Body of pancreas (tissue), 4 donors: ENCODE measurements at places on chromosomes 6 and 20. TPM values are rescaled to one million over a fixed set of nuclear protein-coding genes. Genes with fewer than 3 reads are reported as not detected.

TBXT gene
- not detected for total RNA-seq

SOX18 gene
- total RNA-seq = 6.5 TPM

GRCh38 chr6:20791944-20792343 is 257.7 kb downstream of the CDKAL1 start:
- H3K27ac ChIP-seq = no peak overlapping the region
- no peak for DNase-seq
- H3K4me3 ChIP-seq = no peak overlapping the region
- no peaks in the 10 kb centered on the region for H3K36me3 ChIP-seq

- H3K4me1 ChIP-seq = no peaks in the 10 kb centered on the region
- H3K36me3 ChIP-seq = no peaks in the 10 kb centered on the region
- no peak for DNase-seq
Observed at GRCh38 chr6:15588971-15589634, 73.7 kb downstream of the DTNBP1 start.

DNA sequence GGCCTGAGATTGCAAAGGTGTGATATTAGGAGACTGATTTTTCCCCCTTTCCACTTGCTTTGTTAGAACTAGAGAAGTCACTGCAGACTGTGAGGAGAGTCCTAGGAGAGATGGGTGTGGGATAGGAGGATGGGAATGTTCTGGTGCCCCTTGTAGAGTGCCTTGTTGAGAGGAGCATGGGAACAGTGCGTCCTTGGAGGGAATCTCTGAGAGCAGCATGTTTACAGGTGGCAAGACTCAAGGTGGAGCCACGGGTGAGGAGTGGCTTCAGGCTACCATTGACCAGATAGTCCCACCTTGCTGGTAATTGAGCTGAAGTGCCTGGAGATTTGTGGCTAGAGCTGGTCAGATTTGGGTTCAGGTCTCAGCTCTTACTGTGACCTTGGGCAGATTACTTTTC is 6.0 kb downstream of the PLCG1 start:
- peaks cover 39% of the 10 kb centered on the region for H3K4me1 ChIP-seq
- no peak overlapping the region for H3K4me3 ChIP-seq
- no peaks in the 10 kb centered on the region for H3K36me3 ChIP-seq
- no peaks in the 10 kb centered on the region for H3K27me3 ChIP-seq
- no peak overlapping the region for H3K27ac ChIP-seq
- no peak for DNase-seq
